Activated gamma-delta T cell (primary cell): ENCODE measurements at places on chromosomes 1 and 21.

- no peak for DNase-seq
Measured at GRCh38 chr1:204544321-204544720, 28.1 kb downstream of the MDM4 start.

- DNase-seq: no peak
Measured at GRCh38 chr21:36762642-36763041, 63.7 kb downstream of the SIM2 start.

DNA sequence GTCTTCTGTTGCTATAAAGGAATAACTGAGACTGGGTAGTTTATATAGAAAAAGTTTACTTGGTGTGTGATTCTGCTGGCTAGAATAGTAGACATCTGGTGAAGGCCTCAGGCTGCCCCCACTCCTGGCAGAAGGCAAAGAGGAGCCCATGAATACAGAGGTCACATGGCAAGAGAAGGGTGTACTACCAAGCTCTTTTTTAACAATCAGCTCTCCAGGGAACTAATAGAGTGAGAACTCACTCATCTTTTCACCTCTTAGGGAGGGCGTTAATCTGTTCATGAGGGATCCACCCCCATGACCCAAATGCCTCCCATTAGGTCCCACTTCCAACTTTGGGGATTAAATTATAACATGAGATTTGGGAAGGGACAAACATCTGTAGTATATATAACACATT is 9.3 kb downstream of the DTL start:
- no peak for DNase-seq

GRCh38 chr1:218401998-218402785 is 57.1 kb downstream of the TGFB2 start:
- DNase-seq: no peak

GRCh38 chr1:21579791-21580190 is 70.6 kb downstream of the ALPL start:
- DNase-seq: no peak

DNA sequence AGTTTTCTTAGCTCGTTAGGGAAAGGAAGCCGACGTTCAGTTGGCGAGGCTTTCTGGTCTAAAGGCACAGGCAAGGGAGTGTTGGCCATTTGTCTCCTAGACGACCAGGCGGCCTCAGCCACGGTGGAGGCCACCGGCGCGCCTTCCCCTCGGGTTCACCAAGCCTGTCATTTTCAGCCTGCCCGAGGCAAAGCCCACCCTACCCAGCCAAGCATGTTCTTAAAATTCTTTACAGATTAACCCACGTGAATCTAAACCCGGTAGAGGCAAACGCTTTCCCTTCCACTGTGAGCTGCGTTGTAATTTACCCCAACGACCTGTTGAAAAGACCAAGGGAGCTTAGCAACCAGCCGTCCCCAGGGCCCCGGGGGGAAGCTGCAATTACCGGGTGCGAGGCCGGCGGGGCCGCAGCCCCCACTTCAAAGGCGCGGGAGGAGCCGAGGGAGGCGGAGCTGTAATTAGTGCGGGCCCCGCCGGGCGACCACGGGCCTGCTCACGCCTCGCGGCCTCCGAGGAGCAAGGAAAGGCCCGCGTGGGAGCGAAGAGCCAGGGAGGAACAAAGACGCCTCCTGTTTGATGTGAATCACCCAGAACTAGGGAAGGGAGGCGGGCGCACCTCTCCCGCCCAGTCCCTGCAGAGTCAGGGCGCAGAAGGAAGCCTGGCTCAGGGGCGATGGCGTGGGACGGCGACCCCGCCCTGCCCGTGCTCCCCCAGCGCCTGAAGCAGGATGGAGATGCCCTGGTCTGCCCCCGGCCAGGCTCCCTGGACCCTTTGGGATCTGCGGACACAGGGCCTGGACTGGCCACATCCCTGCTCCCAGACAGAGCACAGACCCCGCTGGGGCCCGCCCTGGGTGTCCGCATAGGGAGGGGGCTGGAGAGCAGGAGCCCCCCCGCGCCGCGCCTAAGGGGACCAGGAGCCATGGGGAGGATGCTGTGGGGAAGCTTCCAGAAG is 12.1 kb upstream of the TSPEAR start:
- no peak for DNase-seq

DNA sequence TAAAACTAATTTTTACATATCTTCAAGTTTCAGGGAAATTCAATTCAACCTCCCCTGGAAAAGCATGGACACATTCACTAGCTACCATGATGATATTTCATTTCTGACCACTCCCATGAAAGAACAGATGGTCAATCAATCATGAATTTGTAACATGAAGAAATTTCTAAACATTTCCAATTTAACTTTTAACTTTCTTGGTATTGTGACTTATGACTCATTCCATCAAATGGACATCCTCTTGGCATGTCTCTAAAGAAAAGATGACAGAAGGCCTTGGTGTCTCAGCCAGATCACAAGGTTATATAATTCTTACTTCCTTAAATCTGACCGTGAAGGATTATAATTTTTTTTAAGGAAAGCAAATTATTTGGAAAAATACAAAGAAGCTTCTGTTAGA is 10.5 kb upstream of the MCOLN3 start:
- DNase-seq: no peak

DNA sequence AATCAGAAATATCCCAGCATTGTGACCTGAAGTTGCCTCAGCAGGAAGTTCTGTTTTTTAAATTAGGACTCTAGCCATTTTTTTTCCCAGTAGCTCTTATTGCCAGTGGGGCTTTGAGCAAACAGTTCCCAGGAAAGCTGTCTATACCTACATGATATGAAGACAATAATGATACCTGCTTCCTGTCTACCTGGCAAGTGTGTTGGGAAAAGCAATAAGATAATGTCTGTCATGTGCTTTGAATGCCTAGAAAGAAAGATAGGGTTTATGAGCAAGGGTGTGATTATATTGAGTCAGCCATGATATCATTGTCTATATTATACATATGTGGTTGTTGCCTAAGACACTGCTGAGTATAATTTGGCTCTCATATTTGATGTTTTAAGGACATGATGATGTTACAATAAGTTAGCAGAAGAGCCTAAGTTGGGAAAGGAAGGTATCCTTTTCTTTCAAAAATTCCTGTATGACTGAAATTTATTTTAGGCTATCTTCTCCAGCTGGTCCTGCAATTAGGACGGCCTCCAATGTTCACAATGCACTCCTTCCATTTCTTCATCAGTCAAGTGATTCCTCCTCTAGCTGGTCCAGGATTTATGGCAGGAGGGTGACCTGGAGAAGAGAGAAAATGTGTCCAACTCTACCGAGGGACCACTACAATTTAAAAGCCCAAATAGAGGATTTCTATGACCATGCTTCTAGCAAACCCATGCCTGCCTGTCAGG is 99.6 kb upstream of the CDC42BPA start:
- DNase-seq: no peak

GRCh38 chr1:226738995-226739695 is at the start of gene ITPKB:
Gene ITPKB, minus strand, starts transcription at chr1:226739282. Its CDS starts 1,824 bp downstream, at chr1:226737458.
- DNase-seq: no peak

GRCh38 chr1:185680453-185680852 is 53.7 kb upstream of the HMCN1 start:
- no peak for DNase-seq

GRCh38 chr1:180527101-180527669 is 24.8 kb upstream of the ACBD6 start:
- no peak for DNase-seq

- DNase-seq: no peak
Measured at GRCh38 chr1:30863858-30864604, 44.5 kb downstream of the SDC3 start.

- no peak for DNase-seq
Measured at GRCh38 chr1:196180847-196181593, 427.2 kb downstream of the KCNT2 start.

GRCh38 chr1:100353988-100354387 is 1.7 kb downstream of the CDC14A start:
- DNase-seq: no peak

DNA sequence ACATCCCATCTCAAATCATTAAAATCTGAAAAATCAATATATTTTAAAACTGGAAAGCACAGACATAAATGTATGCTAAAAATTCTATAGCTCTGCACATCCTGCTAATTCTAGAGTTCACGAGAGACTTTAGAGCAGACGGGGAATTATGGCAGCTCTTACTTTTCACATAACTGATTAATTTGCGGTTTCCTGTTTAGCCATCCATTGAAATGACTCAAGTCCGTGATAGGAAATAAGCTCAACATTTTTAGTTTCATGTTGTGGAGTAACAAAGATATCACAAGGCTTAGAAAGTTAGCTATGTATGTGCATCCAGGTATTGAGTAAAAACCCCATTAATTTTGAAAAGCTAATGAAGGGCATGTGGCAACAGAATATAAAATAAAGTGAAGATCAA is 123.2 kb downstream of the SMYD2 start:
- no peak for DNase-seq

- no peak for DNase-seq
Measured at GRCh38 chr1:64948905-64949833, 17.2 kb downstream of the JAK1 start.

GRCh38 chr1:156241311-156241811 is 623 bp upstream of the BGLAP start:
- DNase-seq: no peak

DNA sequence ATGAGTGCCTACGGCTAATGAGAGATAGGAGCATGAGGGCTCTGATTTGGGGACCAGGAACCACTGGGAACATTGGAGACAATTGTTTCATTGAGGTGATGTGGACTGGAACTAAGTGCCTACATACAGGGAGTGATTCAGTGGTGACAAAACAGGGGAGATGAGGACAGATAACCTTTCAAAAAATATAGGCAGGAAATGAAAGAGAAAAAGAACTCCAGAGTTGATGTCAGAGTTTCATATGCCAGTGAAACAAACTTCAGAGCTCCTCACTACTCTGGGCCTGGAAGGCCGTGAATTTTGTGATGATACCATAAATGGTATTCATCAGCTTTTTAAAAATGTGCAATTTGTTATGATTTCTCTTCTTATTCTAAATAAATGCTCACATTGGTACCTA is 39.3 kb downstream of the FASLG start:
- DNase-seq: no peak

DNA sequence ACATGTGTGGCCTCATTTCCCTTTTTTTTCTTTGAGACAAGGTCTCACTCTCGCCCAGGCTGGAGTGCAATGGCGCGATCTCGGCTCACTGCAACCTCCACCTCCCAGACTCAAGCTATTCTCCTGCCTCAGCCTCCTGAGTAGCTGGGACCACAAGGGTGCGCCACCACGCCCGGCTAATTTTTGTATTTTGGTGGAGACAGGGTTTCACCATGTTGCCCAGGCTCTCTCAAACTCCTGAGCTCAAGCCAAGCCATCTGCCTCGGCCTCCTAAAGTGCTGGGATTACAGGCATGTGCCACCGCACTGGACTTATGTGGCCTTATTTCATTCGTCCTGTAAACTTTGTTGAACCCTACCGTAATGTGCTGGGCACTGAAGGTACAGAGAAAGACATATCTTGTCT is 569 bp upstream of the WARS2 start:
- DNase-seq: peak; percentile 3

DNA sequence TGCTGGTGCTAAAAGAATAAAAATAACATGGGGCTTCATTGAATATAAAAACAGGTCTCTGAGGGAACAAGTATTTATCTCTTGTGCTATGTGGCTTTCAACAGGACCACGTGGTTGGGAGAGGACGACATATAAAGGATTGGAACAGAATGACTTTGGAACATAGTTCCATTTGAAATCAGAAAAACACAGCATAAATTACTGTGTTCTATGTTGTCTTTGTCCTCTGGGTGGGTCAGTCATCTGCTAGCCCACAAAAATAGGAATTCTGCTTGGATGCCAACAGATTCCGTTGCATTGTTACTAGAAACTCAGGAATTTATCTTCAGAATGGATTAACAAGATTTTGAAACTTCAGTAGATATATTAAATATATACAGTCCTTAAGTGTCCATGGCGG is 5.9 kb downstream of the CEP85 start:
- DNase-seq: no peak
